ENCODE measurements at places on chromosomes 2 and 18. TPM values are rescaled to one million over a fixed set of nuclear protein-coding genes. Genes with fewer than 3 reads are reported as not detected.

The COL4A4 gene
- total RNA-seq = 0.41 TPM

DNA sequence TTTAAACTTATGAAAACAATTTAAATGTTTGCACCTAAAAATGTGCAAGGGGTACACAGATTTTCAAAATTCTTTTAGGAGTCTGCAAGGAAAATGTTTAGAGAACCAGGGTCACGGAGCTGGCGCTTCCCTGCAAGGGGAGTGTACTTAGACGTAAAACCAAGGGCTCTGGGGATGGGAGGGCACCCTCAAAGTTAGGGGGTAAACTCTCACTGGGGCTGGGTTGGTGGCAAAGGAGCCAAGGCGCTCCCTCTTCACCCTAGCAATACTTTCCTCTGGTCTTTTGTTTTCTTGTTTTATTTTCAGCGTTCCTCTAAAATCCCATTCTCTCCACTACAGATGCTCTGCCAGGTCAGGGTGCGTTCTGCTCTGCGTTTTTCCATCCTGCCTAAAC lies 20.0 kb downstream of the TMEM247 start:
- no peak for DNase-seq

The TUBB6 gene
- 33.0 TPM for total RNA-seq

GRCh38 chr2:39432701-39433100 lies 4.4 kb downstream of the MAP4K3 start:
- DNase-seq = no peak

- DNase-seq = no peak
Measured at GRCh38 chr2:56234241-56234640, 50.5 kb downstream of the CCDC85A start.

DNA sequence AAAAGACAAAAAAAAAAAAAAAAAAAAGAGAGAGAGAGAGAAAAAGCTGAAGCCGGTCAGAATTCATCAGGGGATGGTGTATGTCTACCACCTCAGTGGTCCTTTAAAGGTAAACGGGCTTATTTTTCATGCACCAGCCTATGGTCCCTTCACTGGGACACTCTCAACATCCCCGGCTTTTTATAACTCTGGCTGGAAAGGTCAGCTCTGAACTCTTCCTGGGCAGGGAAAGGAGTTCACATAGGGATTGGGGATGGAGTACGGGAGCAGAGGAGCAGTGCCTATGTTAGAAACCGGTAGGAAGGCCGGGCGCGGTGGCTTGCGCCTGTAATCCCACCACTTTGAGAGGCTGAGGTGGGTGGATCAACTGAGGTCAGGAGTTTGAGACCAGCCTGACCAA lies 10.3 kb upstream of the MALT1 start:
- no peak for DNase-seq

GRCh38 chr2:206920310-206920709 lies 19.0 kb upstream of the CPO start:
- DNase-seq = no peak

GRCh38 chr2:170455617-170456426 lies 259.3 kb upstream of the SP5 start:
- no peak for DNase-seq

The ACOXL gene
- not detected for total RNA-seq

DNA sequence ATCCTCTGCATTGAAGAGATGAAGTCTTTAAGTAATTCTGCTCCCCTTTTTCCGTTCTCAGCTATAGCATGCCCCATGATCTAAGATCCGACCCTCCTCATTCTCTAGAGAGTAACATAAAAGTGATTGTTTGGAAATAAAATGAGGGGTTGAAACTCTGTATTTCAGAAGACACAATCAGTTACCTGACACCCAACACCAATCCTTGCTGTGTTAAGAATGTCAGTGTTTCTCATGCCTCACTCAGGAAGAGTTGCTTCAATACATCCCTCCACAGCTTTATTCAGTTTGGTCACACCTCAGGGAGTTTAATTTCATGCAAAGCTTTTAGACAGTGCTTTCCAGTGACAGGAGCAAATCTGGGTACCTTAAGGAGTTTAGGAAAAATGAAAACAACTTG lies 49.9 kb upstream of the RBBP8 start:
- DNase-seq = no peak

The ATP5MC3 gene
- total RNA-seq = 64.4 TPM

DNA sequence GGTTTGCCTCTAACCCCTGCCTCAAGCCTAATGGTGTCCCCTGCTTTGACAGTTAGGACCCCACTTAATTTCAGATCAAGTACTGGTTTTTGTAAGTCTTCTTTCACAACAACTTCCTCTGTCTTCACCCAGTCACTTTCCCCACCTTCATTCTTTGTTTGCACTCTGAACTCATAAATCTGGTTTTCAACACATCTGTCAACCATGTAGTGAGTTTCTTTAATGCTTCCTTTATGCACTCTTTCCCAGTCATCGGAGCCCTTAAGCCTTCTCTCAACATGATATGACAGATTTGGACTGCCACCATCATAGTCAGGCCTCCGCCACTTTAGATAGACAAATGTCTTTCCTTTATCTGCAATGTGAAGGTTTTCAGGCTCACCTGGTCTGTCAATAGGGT lies 109.1 kb downstream of the PLEKHA3 start:
- DNase-seq = no peak

The RSAD2 gene
- total RNA-seq = 3.3 TPM

DNA sequence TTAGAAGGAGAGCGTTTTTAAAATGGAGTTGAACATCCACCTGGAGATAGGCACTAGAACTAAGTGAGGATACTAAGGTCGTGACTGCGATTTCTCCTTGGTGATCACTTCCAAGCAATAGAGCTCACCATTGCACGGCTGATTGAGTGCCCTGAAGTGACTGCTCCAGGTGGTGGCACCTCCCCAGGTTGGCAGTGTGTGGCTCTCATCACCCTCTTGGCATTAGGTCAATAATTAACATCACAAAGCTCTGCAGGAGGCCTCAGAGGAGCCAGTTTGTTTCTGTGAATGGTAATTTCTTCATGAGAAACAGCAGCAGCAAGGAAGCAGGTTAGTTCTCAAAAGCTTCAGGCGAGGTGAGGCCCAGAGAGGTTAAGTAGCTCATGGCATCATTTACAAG lies 259.6 kb downstream of the CLIP4 start:
- no peak for DNase-seq

- no peak for DNase-seq
Measured at GRCh38 chr18:59352250-59352855, 6.7 kb downstream of the LMAN1 start.

GRCh38 chr2:109467701-109468100 lies 146.1 kb downstream of the SEPTIN10 start:
- no peak for DNase-seq

The ADRA2B gene
- total RNA-seq = under 0.01 TPM

DNA sequence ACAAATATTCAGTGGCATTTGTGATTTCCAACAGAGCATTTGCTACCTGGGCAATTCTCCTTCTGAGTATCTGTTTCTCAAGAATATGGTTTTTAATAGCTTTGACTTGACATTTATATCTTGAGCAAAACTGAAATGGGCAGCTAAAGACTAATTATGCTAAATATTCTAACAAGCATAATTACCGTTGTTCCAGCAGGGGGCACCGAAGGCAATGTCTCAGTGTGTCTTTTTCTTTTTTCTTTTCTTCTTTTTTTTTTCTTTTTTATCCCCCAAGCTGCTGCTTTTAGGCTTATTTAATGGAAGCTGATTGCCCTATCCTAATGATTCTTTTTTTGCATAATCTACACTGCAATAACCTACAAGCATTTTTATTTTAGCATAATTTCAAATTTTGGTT lies 138.9 kb upstream of the NABP1 start:
- no peak for DNase-seq

DNA sequence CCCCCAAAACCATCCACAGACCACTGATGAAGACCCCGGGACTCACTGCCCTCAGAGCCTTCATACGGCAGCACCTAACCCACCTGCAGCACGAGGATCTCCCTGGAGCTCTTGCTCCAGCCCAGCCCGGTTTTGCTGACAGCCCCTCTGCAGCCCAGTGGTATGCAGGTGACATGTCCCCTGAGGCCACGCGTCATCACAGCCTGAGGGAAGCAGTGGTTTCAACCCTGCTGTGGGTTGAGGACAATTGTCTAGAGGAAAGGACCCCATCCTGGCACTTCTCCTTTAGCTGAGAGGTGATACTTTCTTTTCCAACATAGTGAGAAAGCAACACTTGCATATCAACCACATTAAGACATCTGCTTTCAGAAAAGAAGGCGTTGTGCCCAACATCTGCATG lies 134.0 kb downstream of the SEPTIN10 start:
- no peak for DNase-seq

- no peak for DNase-seq
Measured at GRCh38 chr2:233421091-233421816, 67.0 kb downstream of the DGKD start.

GRCh38 chr2:140986456-140986855 lies 1144.4 kb downstream of the LRP1B start:
- no peak for DNase-seq

GRCh38 chr2:129828792-129829191 lies 150.7 kb upstream of the RAB6C start:
- no peak for DNase-seq

DNA sequence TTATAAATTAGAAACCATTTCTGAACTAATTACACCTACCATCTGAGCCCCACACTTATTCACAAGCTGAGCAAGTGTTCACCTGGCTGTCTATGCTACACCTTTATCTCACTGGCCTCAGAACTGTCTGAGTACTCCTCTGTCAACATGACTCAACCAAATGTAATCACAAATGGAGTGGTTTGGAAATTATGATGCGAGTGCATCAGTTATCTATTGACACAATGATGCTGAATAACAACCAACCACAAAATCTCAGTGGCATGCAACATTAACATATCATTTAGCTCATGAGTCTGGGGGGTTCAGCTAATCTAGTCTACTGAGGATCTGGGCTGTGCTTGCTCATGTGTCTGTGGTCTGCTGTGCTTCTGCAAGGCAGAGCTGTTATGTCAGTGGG lies 184.2 kb upstream of the NXPH2 start:
- DNase-seq = no peak

- peak; percentile 75 for DNase-seq
Measured at GRCh38 chr2:46164529-46165301, 132.5 kb upstream of the EPAS1 start.

The TMEM169 gene
- total RNA-seq = 23.2 TPM

The INPP5D gene
- total RNA-seq = 1.6 TPM

DNA sequence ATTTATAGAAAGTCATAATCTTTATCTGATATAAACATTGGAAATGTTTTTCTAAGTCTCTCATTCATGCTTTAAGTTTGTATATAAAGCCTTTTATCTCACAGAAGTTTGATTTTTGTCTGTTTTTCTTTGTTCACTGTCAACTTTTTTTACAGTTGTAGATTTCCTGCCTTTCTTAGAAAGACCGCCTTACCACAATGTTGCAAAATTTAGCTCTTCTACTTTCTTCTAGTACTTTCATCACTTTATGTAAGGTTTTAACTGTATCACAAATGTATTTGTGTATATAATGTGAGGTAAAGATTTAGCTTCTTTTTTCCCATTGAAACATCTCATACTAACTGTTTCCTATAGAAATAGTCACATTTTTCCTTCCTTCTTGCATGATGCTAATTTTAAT lies 136.1 kb downstream of the DNAH6 start:
- DNase-seq = no peak

The IL1B gene
- 0.41 TPM for total RNA-seq

- no peak for DNase-seq
Measured at GRCh38 chr18:26634631-26635030, 86.3 kb upstream of the KCTD1 start.

- no peak for DNase-seq
Measured at GRCh38 chr2:172119089-172119488, 16.4 kb upstream of the DLX2 start.

- no peak for DNase-seq
Measured at GRCh38 chr2:109724533-109725460, 69.3 kb upstream of the RGPD5 start.

DNA sequence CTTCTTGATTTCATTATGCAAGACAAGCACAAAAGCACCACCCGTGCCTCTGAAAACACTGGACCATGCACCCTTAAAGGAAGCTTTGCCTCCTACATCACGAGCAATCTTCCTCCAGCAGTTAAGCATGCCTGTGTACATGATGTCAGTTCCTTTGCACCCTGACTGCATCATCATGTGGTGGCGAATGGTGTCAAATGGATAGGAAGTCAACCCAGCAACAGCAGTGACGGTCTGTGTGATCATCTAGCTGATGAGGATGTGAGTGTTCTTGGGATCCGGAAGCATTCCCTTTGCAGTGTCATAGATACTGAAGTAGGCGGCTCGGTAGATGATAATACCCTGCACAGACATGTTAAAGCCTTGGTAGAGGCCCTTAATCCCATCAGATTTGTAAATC lies 240.7 kb upstream of the FAM98A start:
- DNase-seq = no peak

The GDF7 gene
- total RNA-seq = under 0.01 TPM

- DNase-seq = no peak
Measured at GRCh38 chr2:23673082-23673481, 253.8 kb downstream of the ATAD2B start.

DNA sequence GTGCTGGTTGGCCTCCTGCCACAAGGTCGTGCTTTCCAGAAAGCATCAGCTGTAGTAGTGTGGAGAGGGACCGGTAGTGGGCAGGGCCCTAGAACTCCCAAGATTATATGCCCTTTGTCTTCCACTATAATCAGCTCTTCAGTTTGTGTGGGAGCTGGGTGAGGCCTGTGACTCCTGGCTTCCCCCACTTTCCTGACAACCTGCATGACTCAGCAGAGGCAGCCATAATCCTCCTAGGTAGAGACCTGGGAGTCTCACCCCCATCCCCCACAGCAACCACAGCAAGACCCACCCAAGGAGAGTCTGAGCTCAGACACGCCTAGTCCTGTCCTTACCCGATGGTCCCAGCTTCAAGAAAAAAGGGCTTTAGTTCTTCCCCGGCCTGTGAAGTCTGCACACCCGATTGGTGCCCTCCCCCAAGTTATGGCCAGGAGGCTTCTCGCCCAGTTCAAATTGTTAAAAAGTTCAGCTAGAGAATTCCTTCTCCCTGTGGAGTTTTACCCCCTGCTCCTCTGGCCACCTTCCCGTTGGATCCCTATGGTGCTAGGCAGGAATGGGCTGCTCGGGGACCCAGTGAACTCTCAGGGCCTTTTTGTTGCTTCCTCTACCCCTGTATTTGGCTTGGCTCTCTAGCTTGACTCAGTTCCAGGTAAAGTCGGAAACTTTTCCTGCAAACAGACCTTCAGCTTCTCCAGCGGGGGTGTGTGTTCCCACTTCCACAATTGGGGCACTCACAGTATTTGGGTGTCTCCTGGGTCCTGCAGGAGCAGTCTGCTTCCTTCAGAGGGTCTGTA lies 57.8 kb upstream of the FAM237A start:
- no peak for DNase-seq

The SERPINB10 gene
- 0.41 TPM for total RNA-seq

The KLHL14 gene
- total RNA-seq = 53.0 TPM

The DSG1 gene
- under 0.01 TPM for total RNA-seq

DNA sequence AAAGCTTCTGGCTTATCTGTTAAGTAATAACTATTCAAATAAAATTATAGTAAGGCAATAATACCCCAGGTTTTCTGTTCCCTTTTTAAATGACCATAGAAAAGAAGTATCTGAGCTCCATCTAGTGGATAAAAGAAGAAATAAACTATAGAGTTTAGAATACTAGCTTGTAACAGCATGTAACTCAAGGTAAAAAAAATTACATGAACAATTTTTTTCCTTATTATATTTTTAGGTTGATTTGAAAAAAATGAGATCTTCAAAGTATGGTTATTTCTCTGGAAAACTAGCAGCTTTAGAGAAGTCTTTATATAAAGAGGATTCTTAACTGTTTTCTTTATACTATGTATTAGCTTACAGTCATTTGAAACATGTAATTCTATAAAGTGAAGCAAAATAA lies 58.1 kb downstream of the NCKAP1 start:
- peak; percentile 8 for DNase-seq

The TDRD15 gene
- under 0.01 TPM for total RNA-seq

- DNase-seq = no peak
Measured at GRCh38 chr18:48639772-48640432, 101.1 kb downstream of the CTIF start.
